Activated T-helper 1 cell treated with anti-CD3 and anti-CD28 coated beads, Interleukin-2, amount 50 U/mL, for 16 hours (primary cell): ENCODE measurements at places on chromosomes 2 and 18.

DNA sequence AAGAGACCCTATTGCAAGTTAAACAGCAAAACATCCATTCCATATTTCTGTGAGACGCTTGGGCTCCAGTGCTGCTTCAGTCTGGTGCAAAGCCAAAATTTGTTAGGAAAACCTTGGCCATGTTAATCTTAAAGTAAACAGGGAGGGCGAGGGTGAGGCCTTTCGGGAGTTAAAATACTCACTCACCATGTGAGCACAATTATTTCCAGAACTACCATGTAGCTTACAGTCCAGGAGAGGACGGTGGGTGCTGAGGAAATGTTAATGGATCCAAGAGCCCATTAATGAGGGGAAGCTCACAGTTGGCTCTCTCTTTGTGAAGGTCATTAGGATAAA, 286.4 kb downstream of the SLC8A1 start:
- DNase-seq, result no peak

DNA sequence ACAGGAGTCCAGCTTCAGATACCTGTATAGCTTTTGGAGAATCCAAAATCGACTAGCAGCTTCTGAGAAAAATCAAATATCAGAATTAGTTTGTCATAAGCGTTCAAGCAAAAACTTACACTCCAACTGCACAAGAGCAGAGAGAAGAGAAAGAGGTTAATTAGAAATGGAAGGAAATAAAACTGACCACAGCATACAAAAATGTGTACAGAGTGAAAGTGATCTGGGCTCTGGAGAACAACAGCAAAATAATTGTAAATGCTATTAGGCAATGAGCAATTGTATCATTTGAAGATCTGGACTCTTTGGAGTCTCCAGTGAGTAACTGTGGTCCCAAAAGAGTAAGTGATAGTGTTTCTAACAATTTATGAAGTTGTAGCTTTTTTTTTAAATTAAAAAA, 867.3 kb downstream of the TRIB2 start:
- no peak for DNase-seq

- DNase-seq, result no peak
Measured at GRCh38 chr2:237786936-237787335, 11.6 kb upstream of the RBM44 start.

DNA sequence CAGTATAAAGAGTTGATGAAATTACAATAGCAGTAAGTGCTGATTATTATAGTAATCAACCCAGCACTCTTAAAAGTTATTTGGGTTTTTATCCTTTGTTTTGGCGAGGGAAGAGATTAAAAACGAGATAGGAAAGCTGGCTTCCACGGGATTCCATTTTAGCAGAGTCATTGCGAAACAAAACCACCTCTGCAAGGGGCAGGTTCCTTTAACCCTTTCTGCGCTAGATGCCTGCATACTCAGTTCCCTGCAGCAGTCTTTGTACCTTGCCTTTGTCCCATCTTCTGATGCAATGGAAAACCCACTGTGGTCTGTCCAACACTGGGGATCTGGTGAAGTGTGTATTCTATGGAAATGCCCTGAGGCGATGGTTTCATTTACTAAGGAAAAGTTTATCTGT, 2.7 kb downstream of the YPEL5 start:
- no peak for DNase-seq

GRCh38 chr2:196144513-196145126, 26.8 kb downstream of the STK17B start:
- DNase-seq, result no peak

DNA sequence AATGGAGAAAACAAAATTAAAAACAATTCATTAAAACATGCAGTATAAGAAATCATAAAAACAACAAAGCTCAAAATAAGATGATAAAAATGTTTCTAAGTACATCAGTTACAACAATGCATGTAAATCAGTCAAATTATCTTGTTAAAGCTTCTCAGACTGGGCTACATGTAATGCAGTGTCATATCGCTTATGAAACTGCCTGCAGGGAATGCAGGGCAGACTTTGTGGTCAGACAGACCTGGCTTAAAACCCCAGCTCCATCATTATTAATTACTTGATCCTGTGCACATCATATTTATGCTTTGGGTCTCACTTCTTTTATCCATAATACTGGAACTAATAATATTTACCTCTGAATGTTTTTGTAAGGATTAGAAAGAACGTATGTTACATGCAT, 74.6 kb downstream of the PID1 start:
- DNase-seq, result no peak

DNA sequence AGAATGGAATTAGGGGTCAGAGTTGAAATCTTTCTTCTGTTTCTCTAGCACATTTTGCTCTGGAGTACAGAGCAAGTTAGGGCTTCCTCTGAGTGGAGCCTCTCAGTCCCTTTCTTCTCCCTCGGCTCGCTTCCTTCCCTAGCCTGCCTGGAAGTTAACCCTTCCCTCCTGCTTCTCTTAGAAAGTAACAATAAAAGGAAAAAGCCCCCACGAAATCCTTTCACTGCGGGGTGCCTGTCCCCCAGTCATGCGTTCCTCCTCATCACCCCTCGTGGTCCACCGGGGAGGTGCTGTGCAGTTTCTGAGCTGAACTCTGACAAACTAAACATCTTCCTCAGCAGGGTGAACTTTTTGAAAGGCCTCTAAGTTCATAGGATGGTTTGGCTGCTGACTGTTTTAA, 2.0 kb downstream of the IGFBP2 start:
- no peak for DNase-seq

DNA sequence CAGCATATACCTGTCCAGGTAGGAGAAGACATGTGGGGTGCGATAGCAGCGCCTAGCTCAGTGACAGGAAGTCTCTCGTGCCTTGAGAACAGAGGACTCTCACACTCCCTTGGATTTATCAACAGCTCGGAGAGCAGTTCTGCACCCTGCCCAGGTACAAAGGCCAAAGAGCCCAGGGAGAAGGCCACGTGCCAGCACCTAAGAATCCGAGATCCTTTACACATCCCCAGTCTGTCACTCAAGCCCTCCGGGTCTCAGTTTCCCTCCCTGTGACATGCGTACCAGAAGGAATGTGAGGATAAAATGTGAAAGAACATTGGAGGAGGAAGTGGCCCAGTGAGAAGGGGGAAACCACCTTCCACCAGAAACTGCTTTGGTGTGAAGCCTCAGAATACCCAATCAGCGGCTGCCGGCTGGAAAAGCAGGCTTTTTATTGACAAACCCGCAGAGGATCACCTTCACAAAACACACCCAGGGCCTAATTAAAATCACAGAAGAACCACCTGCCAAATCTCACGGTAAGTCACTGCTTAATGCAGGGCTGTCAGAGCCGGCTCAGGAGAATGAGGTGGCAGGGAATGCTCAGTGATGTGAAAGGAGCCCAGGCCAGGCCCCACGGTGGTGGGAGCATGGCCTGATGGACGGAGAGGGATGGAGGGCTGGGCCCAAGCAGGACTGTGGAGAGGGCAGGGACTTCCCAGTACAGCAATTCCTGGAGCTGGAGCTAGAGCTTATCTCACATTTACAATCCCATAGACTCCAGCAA, 66.3 kb downstream of the MYO5B start:
- no peak for DNase-seq

DNA sequence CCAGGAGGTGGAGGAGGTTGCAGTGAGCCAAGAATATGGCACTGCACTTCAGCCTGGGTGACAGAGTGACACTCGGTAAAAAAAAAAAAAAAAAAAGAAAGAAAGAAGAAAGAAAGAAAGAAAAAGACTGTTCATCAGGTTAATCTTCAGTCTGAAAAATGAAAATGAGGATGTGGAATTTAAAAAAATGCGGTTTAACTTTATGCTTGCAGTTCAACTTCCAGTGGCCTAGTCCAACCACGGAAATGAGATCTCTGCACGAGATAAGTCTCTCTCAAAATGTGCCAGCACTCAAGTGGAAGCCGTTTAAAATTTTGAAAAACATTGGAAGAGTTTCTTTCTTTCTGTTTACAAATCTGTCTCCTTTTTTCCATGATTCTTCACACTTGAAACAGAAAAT, 112.1 kb downstream of the DOCK10 start:
- no peak for DNase-seq

DNA sequence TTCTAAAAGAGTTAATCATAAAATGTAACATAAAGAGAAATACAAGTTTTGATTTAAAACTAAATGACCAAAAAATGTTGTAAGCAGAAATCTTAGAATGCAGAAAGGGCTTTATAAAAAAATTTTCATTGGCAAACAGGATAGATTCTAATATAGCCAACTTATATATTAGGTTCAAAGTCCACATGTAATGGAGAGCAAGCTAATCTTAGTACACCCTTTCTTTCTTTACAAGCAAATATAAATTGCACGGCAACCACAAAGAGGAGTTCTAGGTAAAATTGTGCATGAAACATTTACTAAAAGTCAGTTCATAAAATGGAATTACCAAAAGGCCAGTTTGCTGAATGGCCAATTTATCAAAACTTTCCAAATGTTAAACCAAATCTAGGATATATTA, 130.6 kb downstream of the NOL4 start:
- no peak for DNase-seq

- DNase-seq, result no peak
Measured at GRCh38 chr2:153601812-153602211, 123.2 kb upstream of the RPRM start.
